ENCODE measurements at places on chromosomes 13 and 19. TPM values are rescaled to one million over a fixed set of nuclear protein-coding genes. Genes with fewer than 3 reads are reported as not detected.

Gene RAVER1
- 20.2 TPM for total RNA-seq

Gene OR10H1
- not detected for total RNA-seq

Gene LRRC8E
- 18.1 TPM for total RNA-seq

Gene RINL
- 10.5 TPM for total RNA-seq

All from nasal cavity respiratory epithelium epithelial cell of viscerocranial mucosa (primary cell).